Stimulated activated naive CD8-positive, alpha-beta T cell treated with anti-CD3 and anti-CD28 coated beads, Interleukin-15, amount 100 ng/mL, for 72 hours (primary cell): ENCODE measurements at places on chromosomes 11 and 22.

DNA sequence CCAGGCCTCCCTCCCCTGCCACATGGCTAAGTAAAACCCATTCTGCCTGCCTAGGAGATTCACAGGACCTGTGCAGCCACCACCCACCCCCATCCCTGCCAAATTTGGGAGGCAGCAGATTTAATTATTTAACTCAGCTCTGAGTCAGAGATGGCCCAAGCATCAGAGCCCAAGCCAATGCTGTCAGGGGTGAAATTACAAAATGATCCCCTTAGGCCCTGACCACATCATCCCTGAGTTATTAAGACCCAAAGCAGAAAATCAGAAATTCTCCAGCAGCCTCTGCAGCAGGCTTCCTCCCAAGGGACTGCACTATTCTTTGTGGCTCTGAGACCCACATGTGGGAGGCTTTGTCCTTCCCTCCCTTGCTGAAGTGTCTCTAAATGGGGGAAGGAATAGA lies 52.8 kb upstream of the RRAS2 start:
- DNase-seq = no peak

DNA sequence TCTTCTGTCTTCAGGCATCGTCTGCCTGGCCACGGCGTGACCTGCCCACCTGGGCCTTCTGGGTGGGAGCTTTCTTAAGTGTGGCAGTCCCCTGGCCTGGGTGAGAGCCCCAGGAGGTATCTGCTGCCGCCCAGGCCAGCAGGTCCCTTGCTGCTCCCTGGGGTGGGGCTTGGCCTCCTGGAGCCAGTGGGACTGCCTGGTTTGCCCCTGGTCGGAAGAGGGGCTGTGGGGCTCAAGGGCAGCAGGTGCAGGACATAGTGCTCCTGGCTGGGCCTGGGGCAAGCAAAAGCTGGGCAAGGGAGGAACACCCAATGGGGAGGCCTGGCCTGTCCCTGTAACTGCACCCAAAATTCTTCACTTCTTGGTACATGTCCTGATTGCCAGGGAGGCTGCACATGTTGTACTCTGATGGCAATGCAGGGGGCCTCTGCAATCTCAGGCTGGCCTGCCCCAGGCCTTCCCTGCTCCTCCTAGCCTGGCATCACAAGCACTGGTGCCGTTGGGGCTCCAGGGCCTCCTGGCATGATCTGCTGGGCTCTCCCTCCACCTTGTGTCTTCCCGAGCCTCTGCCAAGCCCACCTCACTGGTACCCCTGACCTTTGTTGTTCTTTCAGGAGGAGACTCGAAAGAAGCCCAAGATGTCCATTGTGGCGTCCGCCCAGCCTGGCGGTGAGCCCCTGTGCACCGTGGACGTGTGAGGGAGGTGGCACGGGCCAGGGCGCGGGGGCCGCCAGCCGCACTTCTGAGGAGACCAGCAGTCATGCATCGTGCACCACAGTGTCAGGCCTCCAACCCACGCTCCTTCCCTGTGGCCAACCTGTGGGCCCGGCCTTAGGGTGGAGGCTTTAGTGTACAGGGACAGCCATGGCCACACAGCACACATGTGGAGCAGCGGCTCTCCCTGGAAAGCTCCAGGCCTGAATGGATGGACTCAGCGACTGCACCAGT lies 6.2 kb upstream of the RANBP1 start:
- no peak for DNase-seq

DNA sequence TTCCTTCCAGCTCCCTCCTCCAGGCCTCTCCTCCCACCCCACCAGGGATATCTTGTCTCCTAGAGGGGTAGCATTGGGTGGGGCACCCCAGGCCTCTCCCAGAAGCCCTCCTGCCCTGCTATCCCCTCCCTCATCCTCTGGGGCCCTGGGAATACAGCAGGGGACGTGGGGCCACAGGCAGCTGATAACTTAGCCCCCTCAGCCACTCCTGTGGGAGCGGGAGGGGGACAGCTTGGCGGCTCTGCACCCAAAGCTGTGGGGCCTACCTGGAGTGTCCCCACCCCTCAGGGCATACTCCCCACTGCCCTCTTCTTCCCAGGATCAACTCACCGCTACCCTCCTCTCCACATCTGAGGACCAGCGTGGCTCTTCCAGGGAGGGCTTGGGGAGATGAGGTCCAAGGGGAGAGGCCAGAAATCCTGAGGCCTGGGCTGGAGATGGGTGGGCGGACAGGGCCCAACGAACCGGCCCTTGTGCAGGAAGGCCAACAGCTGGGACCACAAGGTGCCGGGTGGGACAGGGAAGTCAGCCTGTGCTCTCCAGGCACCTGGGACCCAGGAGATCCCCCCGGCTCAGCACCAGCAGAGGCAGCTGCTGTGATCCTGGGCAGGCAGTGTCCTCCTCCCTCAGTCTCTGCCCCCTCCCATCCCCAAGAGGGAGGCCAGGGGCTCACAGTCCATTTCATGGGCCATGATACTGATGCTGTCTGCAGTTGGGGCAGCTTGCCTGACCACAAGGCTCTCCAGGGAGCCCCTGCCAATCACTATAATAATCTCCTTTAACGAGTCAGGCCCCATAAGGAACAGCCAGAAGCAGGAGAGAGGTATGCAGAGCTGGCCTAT lies 23.2 kb downstream of the NEAT1 start:
- DNase-seq = no peak

DNA sequence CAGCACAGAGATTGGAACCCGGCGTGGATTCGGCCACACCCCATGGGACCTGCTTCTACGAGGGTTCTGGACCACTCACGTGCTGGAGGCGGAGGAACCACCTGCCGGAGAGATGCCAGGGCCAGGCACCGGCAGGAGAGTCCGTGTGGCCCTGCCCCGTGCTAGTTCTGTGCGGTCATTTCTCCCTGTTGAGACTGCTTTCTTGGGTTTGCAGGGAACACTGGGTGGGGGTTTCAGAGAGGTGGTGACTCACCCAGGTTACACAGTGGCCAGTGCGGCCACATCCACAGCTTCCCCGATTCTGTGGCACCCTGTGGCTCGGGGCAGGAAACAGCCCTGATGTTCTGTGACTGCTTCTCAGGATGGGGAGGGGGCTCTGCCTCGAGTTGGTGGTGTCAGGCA lies 3.6 kb upstream of the PHLDA2 start:
- DNase-seq = no peak

GRCh38 chr11:34552270-34552669 lies 38.7 kb upstream of the ELF5 start:
- DNase-seq = no peak

DNA sequence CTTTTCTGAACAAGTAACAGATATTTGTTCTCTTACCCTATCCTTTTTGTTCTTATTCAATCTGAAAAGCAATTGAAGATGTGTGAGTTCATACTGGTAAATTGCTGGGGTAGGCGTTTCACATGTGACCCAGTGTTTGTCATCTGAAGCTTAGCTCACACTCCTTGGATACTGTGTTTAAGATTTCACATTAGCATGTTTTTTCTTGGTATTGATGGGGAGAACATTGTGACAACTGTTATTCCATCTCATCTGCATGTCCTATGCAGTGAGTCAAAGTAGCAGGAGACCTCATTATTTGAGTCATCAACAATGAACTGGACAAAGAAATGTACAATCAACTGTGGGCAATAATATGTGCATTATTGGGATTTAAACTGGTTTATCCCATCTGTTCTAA lies 691.6 kb upstream of the ANO5 start:
- no peak for DNase-seq

GRCh38 chr11:130431801-130432200 lies 3.4 kb upstream of the ADAMTS8 start:
- no peak for DNase-seq

DNA sequence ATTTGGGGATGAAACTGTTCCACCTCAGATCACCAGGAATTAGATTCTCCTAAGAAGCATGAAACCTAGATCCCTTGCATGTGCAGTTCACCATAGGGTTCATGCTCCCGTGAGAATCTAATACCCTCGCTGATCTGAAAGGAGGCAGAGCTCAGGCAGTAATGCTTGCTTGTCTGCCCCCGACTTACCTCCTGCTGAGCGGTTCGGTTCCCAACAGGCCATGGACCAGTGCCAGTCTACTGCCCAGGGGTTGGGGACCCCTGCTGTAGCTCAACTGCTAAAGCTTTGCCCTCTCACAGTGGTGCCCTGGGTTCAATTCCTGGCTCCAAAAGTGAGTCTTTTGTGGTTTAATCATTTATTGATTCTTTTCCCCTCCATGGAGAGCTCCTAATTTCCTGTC lies 3.4 kb downstream of the JAML start:
- DNase-seq = no peak

GRCh38 chr11:34262531-34263081 lies 95.2 kb downstream of the ABTB2 start:
- DNase-seq = no peak

GRCh38 chr11:6268820-6269219 lies 9.2 kb downstream of the CCKBR start:
- DNase-seq = no peak

DNA sequence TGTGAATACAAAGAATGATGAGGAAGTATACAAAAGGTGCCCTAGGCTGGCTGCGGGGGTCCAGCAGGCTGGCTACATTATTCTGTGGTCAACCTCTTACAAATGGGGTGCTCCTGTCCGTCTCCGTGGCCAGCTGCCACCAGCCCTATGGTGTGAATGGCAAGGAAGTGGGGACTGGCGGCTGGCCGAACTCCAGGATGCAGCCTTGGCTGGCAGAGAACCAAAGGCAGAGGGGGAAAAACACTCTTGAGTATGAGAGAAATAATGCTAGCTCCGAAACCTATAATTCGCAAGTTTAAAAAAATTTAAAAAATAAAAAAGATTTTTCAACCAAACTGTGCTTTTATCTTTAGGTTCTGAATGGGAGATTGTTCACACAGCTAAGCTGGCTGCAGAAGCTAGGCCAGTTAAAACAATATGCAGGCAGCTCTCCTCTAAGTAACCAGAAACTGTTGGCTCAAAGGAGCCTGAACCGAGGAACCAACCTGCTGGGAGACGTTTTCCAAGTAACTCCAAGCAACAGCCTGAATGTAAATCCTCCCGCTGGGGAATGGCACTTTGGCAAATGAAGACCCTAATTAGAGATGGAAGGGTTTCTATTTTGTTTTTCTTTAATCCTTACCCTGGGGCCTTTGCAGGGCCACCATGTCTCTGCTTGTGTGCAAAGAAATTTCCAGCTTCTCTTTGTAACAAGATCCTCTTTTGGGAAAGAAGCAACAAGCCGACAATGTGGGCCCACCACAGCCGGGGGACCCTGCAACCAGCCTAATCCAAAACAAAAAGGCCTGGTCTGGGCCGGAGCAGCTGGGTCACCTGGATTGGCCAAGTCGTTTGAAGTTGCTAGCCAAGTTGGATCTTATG lies 50.2 kb downstream of the C22orf31 start:
- DNase-seq = no peak

GRCh38 chr11:36376009-36376887 lies 80.2 kb downstream of the PRR5L start:
- no peak for DNase-seq

- DNase-seq = peak; percentile 43
Observed at GRCh38 chr22:42780070-42780540, 59.4 kb upstream of the A4GALT start.

GRCh38 chr22:27912101-27912500 lies 7.0 kb downstream of the PITPNB start:
- DNase-seq = no peak

DNA sequence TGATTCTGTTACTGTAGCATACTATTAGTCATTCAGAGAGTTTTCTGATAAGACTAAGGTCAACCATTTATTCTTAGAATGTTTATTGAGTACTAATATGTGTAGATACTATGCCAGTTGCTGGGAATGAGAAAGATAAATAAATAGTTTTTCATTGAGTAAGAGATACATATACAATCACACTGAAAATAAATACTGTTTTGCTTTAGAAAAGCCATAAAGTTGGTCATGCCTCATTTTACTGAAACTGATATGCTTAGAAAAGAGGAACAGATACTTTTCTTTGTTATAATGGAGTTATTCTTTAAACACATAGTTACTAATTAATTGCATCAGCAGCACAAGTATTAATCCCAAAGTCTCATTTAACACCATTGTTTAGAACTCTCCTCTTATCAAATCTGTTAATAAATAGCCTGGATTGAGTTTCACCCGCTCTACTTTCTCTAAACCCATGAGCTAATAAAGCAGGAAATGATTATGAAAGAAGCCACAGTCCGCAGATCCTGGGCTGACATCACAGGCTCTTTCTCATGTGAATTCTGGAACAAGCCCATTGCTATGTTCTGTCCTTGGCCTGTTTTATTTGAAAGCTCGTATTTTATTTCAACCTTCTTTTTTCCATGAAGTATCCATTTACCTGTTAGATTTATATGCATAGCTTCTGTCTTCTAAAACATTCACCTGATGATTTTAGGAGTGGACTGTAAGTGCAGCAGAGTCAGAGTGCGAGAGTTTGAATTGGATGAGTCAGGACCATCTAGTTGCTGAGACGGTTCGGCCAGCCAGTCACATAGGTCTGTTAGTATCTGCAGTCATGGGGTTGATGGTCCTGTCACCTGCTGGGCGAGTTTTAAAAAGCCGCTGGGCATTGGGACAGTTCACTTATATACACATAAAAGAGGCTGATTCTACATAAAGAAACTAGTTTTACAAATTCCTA lies 35.5 kb downstream of the PIWIL4 start:
- DNase-seq = peak; percentile 32

DNA sequence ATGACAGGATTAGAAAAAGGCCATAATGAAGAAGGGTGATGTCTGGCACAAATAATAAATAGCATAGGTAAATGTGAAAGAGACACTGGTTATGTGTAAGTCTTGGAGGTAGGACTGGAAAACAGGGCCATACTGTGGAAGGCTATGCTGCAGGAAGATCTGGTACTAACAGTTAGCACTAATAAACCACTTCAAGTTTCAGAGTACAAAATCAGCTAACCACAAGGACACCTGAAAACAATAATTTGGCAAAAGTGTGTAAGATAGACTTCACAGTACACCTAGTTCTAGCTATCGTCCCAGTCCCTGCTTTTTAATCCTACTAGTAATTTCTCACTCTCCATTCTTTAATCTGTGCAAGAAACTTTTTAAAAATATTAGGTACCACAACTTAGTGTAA lies 44.3 kb downstream of the CWF19L2 start:
- DNase-seq = no peak

DNA sequence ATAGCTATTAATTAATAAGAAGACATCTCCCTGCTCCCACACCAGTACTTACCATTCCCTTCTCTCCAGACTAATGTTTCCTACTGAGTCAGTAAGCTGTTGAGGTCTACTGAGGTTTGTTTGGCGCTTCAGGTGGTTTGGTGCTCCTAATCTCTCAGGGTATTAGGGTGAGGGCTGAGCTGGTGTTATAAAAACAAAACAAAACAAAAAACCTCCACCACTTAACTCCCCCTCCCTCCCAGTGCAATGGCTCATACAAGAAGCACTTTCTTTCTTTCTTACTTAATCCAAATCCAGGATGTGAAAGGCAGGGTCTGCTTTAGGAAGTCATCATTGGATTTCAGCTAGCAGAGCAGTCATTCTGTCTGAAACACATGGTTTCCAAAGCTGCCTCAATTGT lies 15.3 kb downstream of the CSTPP1 start:
- no peak for DNase-seq

DNA sequence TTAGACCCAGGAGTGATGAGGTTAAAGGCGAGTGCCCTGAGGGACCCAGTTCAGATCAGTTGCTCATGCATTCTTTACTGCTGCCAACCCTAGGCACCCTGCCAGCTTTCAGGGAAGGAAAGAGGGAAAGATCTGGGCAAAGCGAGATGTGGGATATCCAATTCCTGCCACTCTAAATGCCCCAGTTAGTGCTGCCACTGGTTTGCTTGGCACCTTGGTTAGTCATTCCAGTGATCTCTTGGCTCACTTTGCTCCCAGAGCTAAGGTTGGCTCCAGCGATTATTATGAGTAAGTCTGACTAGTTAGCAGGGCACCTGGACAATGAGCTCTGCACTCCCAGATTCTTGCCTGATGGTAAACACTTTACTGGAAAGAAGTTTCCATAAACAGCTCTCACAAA lies 85.0 kb downstream of the INSC start:
- no peak for DNase-seq

GRCh38 chr11:111307472-111308108 lies 9.2 kb downstream of the POU2AF3 start:
- DNase-seq = no peak
